ENCODE measurements at places on chromosomes 16 and 17.

DNA sequence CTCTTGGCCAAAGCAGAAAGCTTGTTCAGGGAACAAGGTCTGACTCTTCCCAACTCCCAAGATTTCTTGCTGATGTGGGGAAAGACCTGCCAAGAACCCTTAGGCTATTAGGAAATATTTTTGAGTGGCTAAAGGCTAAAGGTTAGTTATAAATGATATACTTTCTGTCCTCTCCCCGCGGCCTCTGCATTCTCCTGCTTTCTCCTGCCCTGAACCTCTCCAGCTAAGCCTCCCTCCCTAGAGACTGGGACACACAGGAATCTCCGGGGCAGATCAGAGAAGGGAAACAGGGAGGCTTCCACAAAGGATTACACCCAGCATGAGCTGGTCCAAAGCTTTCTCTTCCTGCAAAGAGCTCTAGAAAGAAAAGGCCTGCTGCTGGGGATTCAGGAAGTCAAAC lies 2.3 kb downstream of the SLC43A2 start:
- no peak for DNase-seq

DNA sequence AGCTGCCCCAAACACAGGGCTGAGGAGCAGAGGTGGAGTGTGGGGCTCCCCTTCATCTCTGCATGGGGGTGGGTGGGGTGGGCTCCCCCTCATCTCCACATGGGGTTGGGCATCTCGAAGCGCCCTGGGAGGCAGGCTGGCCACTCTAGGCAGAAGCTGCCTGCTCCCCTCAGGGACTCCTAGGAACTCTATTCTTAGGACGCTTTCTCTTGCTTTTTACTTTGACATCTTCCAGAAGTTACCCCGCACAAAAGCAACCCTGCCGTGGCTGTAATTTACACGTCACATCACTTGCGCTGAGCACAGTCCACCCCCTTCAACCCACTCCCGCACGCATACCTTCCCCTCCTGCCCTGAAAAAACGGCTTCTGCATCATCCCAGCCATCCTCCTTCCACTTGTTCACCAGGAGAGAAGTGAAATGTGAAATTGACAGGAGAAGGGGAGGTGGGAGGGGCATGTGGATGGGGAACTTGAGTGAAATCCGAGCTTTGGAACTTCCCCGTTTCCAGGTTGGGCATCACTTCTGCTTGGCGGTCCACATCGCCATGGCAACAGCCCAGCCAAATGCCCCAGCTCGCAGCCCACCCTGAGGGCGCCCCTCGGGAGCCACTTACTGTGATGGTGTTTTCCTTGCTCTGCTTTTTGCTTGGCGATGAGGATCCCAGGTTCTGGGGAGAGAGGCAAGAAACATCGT lies 53.7 kb upstream of the RCVRN start:
- no peak for DNase-seq

DNA sequence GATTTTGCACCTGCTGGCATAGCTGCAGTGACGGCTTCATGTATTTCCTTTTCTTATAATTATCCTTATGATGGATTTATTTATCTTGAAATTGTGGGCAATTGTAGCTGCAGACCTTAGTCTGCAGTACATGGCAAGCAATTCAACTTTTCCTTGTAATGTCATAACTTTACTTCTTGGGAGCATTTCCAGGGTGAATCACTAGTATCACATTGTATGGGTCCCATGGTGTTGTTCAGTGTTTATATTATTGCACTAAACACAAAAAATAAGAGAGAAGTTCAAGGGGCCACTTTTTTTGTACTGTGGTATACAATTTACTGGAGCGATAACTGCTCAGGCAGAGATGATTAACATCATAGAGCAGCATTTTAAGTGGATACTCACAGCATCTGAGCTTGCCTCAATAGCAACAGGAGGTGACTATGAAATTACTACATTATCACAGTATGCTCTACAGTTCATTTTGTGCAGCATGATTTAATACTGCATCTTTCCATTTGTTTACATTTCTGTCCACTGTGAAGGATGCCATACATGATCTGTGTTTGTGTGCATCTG lies 169.5 kb downstream of the STX8 start:
- DNase-seq: no peak

GRCh38 chr16:26457095-26457494 lies 609.6 kb upstream of the C16orf82 start:
- DNase-seq: no peak

GRCh38 chr17:79836972-79837887 lies 2.0 kb downstream of the CBX4 start:
- DNase-seq: no peak
